ENCODE measurements at places on chromosomes 6 and 20.
A peak's percentile ranks its signal among the peaks of the same experiment; 100 is the strongest.

DNA sequence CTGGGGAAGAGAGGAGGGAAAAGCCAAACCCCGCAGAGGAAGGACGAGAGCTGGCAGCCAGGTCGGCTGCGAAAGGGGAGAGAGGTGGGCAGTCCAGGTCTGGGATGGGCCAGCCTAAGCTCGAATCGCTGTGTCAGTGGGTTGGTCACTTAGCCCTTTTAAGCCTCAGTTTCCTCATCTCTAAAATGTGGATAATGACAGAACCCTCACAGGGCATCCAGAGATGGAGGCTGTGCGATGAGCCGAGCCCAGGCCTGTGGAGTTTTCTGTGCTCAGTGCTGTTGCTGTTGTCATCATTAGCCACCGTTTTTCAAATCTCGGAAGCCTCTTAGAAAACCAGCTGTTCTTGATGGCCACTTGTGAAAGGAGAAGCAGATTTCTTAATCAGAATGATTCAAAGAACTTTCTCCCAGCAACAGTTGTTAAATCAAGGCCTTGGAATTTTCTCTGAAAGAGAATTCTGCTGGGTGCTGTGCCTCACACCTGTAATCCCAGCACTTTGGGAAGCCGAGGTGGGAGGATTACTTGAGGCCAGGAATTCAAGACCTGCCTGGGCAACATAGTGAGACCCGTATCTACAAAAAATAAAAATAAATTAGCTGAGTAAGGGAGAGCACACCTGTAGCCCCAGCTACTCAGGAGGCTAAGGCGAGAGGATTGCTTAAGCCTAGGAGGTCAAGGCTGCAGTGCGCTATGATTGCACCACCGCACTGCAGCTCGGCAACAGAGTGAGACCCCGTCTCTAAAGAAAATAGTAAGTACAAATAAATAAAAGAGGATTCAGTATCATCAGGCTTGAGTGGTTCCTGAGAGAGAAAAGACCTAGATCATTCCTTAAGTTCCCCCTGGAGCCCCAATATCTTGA lies 46.3 kb upstream of the ENTPD6 start:
- DNase-seq, result no peak

DNA sequence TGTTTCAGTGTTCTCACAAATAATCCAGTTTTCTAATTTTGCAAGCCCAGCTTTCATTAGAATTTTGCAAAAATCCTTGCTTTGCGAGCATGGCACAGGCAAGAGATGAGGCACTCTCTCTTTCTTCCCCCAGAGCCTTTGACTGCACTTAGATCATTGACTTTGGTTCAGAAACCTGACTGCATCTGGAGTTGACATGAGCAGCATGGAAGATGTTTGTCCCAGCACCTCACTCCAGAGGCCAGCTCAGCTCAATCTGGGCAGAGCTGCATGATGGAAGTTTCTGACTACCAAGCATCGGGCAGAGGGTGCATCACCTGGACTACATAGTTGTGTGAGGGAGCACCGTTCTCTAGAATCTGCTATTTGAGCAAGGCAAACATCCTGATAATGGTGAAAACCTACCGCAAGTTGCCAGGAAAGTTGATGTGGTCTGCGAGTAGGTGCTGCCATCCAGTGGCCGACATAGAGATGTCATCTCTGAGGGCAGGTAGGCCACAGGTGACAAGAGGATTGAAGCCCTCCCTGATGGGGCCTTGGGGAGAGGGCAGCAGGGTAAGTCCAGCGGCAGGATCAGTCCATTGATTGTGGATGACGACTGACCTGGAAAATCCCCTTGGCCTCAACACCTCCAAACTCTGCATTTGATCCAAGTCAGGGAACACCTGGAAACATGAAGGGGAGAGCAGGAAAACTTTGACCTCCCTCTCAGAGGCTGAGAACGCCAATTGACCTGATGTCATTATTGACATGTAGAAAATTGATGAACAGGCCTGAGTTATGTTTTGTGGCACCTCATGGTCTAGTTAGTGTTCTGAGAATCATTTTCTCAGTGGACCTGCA lies 3.8 kb upstream of the LPA start:
- peak; percentile 66 for DNase-seq

DNA sequence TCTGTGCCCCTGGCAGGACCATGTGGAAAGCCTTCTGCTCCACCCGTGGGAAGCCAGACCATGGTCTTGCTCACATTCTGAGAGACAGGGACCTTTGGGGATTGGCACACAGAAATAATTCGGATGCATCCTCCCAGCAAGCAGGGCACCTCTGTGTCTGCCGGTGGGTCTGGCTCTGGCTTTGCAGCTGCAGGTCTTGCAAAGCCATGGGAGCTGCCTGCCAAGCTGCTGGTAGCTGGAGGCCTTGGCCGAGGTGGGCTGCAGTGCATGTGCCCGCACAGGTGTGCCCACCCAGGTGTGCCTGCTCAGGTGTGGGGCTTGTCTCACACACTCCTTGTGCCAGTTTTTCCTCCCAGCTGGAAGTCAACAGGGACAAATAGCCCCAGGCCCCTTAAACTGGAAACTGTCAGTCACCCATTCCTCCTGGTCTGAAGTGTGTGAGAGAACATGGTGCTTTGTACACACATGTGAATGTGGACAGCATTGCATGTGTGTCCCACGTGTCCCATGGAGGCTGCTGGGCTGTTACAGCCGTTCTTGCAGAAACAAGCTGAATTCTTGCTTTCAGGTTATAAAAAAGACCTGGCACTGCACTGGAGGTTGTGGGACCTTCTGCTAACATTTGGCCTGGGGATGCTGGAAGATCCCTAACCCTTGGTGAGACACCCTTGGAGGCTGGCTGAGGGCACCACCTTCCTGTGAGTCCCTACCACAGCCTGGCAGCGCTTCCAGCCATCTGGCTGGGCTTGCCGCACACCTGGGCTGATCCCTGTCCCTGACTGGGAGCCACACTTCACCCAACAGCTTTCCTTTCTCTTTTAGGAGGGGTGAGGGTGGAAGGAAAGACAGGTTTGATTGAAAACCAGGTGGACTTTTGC lies 54.9 kb upstream of the SMOC2 start:
- DNase-seq, result peak; percentile 38

- DNase-seq, result no peak
Measured at GRCh38 chr20:12086359-12086758, 168.7 kb downstream of the BTBD3 start.

GRCh38 chr6:138588805-138589434 lies 89.6 kb upstream of the NHSL1 start:
- peak; percentile 76 for DNase-seq

- no peak for DNase-seq
Measured at GRCh38 chr6:29490552-29490951, 2.8 kb upstream of the MAS1L start.

- DNase-seq, result peak; percentile 18
Measured at GRCh38 chr6:93567164-93567563, 147.8 kb upstream of the EPHA7 start.

GRCh38 chr6:14758421-14759081 lies 487.3 kb upstream of the JARID2 start:
- peak; percentile 71 for DNase-seq

DNA sequence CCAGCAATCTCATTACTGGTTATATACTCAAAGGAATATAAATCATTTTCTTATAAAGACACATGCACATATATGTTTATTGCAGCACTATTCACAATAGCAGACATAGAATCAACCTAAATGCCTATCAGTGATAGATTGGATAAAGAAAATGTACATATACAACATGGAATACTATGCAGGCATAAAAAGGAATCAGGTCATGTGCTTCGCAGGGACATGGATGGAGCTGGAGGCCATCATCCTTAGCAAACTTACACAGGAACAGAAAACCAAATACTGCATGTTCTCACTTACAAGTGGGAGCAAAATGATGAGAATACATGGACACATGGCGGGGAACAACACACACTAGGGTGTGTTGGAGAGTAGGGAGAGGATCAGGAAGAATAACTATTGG lies 58.1 kb upstream of the FBXO30 start:
- DNase-seq, result no peak

DNA sequence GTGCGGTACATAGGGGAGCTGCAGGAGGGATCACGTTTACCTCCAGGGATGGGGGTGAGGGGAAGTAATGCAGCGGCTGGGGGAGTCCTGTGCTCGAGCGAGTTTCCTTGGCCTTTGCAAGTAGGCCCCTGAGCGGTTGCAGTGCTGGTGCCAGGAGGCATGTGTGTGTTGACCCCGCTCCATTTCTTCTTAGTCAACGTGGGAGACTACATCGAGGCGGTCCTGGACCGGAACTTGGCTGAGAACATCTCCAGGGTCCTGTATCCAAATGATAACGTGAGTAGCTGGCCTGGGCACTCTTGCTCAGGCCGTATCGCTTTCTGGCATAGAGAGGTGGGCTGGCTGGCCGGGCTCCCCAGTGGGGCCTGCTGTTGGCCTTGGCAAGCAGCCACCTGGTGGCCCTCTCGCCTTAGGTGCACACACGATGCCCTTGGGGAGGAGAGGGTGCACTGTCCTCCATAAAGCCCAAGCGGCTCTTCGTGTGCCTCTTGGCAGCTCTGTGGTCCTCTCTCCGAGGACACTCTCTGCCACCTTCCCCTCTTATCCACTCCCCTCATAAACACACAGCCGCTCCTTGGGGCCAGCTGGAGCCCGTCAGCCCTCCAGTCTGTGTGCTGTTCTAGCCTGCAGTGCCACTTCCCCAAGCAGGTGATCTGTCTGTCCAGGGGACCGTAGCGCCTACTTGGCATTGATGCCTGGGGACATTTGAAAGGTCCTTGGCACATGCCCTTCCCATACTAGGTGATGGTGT lies 29.3 kb downstream of the PYGB start:
- no peak for DNase-seq

DNA sequence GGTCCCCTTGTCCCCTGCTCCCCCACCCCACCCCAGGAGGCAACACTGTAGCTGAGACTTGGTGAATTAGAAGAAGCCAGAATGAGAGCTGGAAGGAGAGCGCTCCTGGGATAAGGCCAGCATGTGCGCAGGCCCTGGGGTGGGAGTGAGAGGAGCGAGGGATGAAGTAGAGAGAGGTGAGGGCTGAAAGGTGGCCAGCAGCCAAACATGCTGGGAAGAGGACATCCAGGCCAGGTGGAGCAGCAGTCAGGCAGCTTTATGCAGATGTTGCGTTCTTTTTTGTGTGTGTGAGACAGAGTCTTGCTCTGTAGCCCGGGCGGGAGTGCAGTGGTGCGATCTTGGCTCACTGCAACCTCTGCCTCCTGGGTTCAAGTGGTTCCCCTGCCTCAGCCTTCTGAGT lies 2.2 kb upstream of the BPIFB1 start:
- no peak for DNase-seq

- DNase-seq, result no peak
Measured at GRCh38 chr6:161701056-161701455, 427.2 kb upstream of the AGPAT4 start.

- no peak for DNase-seq
Measured at GRCh38 chr6:169993861-169994481, 242.5 kb downstream of the ERMARD start.

GRCh38 chr6:23177806-23178205 lies 608.4 kb downstream of the HDGFL1 start:
- no peak for DNase-seq

GRCh38 chr20:59421920-59422637 lies 121.7 kb downstream of the EDN3 start:
- DNase-seq, result no peak

GRCh38 chr20:14477125-14477524 lies 139.7 kb upstream of the FLRT3 start:
- peak; percentile 10 for DNase-seq

DNA sequence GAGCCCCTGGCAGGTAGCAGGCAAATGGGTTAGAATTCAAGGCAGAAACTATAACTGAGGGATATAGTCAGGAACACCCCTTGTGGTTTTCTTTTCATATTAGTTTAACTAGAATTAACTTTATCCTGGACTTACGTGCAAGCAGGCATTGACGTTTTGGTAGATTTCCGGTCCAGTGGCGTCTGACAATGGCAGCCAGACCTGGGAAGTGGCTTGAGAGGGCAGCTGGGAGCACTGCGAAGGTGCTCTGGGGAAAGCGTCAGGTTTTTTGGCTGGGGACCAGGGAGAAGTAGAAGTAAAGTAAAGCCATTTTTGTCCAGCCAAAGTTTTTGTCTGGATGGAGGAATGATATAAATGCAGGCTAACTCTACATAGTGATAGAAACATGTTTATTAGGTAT lies 8.4 kb upstream of the ACSS1 start:
- DNase-seq, result peak; percentile 83

DNA sequence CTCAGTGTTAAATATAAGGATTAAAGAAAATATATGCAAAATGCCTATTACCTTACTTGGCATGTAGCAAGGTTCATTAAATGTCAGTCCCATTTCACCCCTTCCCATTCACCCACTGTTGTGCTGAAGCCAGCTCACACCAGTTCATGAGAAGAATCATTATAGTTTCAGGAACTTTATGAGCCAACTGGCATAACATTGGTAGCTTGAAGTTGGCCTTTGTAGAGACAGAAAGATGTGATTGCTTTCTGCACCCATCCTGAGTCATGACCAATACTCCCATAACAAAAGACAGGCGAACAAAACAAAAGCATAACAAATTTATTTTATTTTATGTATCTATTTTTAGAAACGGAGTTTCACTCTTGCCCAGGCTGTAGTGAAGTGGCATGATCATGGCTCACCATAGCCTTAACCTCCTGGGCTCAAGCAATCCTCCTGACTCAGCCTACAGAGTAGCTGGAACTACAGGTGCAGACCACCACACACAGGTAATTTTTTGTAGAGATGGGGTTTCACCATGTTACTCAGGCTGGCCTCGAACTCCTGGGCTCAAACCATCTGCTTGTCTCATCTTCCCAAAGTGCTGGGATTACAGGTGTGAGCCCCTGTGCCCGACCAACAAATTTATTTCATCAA lies 17.6 kb upstream of the IER3 start:
- DNase-seq, result no peak

GRCh38 chr20:37729909-37730308 lies 36.1 kb downstream of the CTNNBL1 start:
- no peak for DNase-seq

DNA sequence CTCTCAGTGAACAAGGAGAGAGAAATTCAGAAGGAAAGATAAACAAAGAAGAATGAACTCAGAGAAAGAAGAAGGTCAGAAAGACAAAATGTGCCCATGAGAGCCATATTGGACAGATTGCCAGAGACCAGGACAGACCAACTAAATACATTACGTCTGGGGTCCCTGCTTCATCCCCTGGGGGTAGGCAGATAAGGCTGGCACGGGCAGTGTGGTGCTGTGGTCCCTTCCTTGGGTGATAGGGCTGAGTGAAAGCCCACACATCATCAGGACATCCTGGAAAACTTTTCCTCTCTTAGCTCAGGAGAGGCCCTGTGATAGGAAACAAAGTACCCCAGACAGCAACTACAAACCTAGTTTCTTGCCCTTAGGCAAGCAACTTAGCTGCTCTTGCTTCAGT lies 13.2 kb upstream of the ARMC12 start:
- no peak for DNase-seq
